ENCODE measurements at places on chromosomes 13 and 19.

- DNase-seq = peak; percentile 60
These were observed 27.7 kb downstream of the ZNF844 start for GRCh38 chr19:12092065-12092867.

GRCh38 chr13:41588899-41589298 lies 131.5 kb downstream of the RGCC start:
- peak; percentile 90 for DNase-seq

- no peak for DNase-seq
These were observed 2.3 kb upstream of the N4BP2L1 start for GRCh38 chr13:32430018-32430747.

GRCh38 chr19:55160128-55160985 lies 2.8 kb upstream of the TNNI3 start:
- DNase-seq = peak; percentile 81

GRCh38 chr19:57719901-57720519 lies 7.4 kb downstream of the ZNF671 start:
- no peak for DNase-seq

GRCh38 chr13:106151056-106151699 lies 384.3 kb downstream of the EFNB2 start:
- no peak for DNase-seq

- no peak for DNase-seq
These were observed 2556.7 kb upstream of the PCDH20 start for GRCh38 chr13:63972328-63972727.

GRCh38 chr13:43905435-43906031 lies 25.8 kb downstream of the LACC1 start:
- peak; percentile 57 for DNase-seq

DNA sequence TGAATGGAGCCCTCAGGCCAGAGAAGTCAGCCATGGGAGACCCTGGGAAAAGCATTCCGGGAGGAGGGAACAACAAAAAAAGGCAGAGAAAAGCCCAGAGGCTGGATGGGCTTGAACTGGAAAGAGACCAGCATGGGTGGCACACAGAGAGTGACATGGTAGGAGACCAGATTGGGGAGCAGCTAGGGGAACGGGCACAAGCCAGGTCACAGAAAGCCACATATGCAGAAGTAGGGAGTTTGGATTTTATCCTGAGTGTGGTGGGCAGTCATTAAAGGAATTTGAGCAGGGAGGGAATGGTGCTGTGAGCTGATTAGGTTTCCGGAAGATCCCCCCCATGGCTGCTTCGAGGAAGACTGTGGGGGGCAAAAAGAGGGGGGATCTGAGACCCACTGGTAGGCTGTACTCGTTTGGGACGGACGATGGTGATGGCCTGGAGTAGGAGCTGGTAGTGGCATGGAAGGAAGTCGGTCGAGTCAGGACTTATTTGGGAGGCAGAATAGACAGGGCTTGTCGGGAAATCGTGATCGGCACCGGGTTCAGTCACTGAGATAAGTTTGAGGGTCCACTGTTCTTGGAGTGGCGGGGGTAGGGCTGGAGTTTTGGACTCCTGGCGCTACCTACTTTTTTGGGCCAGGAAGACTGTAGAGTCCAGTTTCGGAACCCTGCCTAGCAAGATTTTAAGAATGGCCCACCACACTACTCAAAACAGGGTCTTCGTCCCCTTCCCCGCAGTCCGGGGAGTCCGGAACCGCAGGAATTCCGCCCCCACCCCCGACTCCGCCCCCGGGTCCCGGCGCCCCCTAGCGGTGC lies 949 bp downstream of the SERTAD1 start:
- no peak for DNase-seq

GRCh38 chr19:47003611-47004465 lies 15.8 kb upstream of the NPAS1 start:
- DNase-seq = no peak

DNA sequence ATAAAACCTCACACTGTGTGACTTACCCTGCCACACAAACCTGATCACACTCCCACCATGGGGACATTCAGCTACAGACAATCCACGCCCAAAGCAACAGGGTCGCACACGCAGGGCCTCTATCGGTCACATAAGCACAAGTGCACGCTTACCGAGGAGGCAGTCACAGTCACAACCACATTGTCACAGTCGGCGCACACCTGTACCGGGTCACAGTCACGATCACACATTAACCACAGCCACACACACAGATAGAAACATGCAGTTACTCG lies 579 bp downstream of the ZNF566 start:
- DNase-seq = no peak

GRCh38 chr19:50486823-50487515 lies 10.3 kb upstream of the GARIN5A start:
- DNase-seq = peak; percentile 41

DNA sequence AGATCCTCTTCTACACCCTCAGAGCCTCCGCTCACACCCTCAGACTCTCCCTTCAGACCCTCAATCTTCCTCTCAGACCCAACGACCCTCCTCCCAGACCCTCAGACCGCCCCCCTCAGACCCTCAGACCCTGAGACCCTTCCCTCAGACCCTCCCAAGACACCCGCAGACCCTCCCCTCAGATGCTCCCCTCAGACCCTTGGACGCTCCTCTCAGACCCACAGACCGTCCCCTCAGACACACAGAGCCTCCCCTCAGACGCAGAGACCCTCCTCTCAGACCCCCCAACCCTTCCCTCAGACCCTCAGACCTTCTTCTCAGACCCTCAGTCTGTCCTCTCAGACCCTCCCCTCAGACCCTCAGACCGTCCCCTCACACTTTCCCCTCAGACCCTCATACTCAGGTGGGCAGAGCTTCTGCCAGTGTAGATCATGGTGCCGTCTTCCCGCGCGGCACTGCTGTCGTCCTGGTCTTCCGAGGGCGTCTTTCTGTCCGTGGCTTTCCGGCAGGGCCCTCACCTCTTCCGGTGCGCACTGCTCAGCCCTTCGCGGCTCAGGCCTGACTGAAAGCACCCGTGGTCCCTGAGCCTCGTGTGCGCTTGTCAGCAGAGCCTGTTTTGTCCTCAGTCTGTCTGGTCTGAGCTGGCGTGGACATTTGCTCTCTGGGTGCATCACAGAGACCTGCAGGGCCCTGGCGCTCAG lies 18.9 kb upstream of the TFDP1 start:
- DNase-seq = no peak

GRCh38 chr13:25380082-25380481 lies 8.3 kb downstream of the ATP8A2 start:
- no peak for DNase-seq

GRCh38 chr19:30778061-30778460 lies 405.9 kb downstream of the ZNF536 start:
- DNase-seq = no peak

GRCh38 chr13:60788156-60788829 lies 391.3 kb downstream of the TDRD3 start:
- no peak for DNase-seq

- DNase-seq = no peak
These were observed 482.7 kb downstream of the SLITRK6 start for GRCh38 chr13:85316506-85317025.

DNA sequence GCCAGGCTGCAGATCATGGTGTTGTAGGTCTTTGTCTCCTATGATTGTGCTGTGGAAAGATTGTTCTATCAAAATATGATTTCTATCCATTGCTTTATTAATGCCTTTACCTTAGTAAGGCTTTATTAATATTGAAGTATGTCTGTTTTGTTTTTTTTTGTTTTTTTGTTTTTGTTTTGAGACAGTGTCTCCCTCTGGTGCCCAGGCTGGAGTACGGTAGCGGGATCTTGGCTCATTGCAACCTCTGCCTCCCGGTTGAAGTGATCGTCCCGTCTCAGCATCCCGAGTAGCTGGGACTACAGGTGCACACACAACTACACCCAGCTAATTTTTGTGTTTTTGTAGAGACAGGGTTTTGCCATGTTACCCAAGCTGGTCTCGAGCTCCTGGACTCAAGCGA lies 7.7 kb downstream of the IRGC start:
- peak; percentile 24 for DNase-seq

GRCh38 chr19:38036707-38037611 lies 130.0 kb downstream of the SIPA1L3 start:
- DNase-seq = no peak

- no peak for DNase-seq
These were observed 172.4 kb downstream of the VWA8 start for GRCh38 chr13:41788552-41788951.

GRCh38 chr13:76992548-76993001 lies 694 bp downstream of the CLN5 start:
- peak; percentile 15 for DNase-seq

DNA sequence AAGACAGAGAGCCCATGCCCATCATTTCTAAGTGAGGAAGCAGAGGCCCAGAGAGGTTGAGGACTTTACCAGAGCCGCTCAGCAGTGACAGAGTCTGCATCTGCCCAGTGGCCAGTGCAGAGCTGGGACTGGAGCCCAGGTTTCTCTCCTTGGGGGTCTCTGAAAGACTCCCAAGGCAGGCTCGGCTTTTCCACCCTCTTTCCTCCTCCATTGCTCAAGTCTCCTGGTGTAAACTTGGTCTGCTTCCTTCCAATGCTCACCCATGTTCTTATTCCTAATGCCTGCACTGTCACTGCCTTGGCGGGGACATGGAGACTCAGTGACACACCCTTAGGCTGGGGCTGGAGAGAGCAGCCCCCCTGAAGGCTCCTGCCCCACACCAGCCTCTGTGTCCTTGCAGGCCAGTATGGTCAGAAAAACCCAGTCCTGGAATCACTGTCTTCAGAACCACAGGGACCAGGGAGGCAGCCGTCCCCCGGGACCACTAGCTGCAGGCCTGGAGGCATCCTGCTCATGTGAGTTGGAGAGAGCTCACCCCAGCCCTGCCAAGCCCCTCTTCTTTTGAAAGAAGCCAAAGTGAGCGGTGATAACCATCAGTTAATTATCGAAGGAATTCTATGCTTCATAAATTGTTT lies 211.0 kb upstream of the ZNF536 start:
- no peak for DNase-seq

DNA sequence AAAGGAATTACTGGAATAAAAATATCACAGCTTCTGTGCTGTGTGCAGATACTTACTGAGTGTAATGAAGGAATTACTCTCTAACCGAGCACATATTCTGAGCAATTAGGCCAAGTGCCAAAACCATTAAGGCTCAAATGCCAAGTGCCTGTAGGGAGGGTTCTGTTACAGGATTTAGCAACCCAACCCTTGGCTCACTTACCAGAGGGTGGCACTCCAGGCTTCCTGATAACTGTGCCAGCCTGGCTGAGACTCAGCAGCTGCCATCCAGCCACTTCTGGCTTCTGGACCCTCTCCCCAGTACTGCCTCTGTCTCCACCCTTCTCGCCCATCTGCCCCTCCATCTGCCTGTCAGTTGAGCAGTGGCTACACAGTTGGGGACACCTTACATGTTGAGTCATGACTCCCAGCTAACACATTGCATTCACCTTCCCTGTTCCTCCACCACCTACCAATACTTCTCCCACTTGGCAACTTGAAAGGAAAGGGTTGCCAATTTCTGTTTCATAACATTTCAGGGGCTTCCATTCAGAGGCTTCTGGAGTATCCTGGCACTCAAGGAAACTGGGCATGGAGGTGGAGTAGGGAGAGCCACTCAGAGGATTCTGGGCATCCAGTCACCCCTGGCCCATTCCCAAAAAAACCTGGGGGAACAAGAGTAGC lies 110.5 kb downstream of the COG6 start:
- DNase-seq = no peak

DNA sequence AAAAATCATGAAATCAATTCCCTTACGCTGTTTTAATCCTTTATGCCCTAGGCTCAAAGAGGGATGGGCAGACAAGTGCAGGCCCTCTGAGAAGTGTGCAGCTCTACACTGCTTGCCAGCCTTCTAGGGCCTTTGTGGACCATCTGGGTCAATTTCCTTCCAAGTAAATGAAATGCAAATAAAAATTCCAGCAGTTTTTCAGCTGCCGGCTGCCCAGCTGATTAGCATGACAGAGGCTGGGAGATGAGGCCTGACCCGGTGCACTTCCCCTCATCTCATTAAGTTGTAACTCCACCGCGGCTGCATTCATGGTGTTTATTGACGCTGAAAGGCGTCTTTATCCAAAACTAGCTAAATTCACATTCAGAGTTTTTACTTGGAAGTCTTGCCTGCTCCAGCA lies 47.5 kb upstream of the GSX1 start:
- DNase-seq = no peak

DNA sequence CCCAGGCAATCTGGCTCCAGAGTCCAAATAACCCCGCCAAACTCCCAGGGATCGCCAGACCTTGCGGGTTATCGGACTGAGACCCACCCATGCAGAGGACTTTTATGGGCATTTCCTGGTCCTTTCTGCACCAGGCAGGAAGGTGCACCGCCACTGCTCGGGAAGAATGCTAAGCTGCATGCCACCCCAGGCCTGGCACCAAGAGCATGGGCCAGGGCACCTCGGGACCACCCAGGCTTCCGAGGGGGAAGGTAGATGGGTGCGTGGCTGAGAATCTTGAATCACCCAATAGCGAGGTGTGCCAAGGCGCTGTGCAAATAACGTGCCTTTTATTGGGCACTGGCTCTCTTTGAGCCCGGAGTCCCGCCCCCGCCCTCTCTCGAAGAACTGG lies 422 bp upstream of the ZNF575 start:
- no peak for DNase-seq

DNA sequence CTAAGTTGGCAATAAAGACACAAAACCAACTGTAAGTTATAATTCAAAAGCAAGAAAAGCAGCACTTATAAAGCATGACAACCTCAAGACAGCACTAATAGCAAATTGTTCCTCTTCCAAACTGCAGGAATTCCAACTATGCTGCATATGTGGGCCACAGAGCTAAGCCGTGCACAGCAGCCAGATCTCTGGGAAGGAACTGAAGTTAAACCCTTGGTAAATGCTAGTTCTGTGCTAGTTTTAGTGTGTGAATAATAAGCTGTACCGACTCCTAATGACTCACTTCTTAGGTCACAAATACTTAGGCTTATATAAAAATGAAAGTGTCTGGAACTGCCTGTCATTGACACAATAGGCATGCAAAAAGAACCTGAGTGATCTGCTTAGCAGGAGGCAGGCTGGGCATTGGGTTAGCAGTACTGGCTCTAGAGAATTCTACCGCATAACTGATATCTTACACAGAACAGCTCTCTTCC lies 21.2 kb upstream of the GTF3A start:
- DNase-seq = no peak

- no peak for DNase-seq
These were observed 19.7 kb downstream of the PNPLA6 start for GRCh38 chr19:7554990-7555864.

DNA sequence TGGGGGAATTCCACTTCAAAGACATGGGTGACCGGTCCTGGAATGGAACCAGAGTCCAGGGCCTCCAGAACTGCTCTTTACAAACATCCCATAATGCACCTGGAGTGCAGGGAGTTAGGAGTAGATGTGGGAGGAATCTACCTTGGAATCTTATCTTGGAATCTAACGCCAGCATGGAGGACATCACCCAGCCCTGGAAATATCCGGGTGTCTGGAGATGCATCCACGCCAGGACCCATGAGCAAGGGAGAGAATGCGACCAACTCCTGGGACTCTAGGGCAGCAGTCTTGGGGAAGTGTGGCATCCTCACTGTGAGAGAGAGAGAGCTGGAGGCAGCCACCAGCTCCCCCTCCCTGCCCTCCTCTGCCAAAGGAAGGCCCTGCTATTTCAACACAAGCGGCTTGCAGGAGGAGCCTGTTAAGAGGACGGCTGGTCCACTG lies 211.8 kb downstream of the UQCRFS1 start:
- no peak for DNase-seq
